ENCODE measurements at places on chromosomes 12 and 14. TPM values are rescaled to one million over a fixed set of nuclear protein-coding genes. Genes with fewer than 3 reads are reported as not detected.

Gene ARHGAP9
- total RNA-seq, result not detected

Gene P2RX7
- 1.2 TPM for total RNA-seq

Gene VDR
- 2.4 TPM for total RNA-seq

Gene MAP3K12
- 6.3 TPM for total RNA-seq

- no peak for DNase-seq
These were observed 507 bp upstream of the FKBP4 start for GRCh38 chr12:2794191-2794735.

GRCh38 chr12:64682572-64683277 lies 72.4 kb downstream of the RASSF3 start:
- DNase-seq, result peak; percentile 73

DNA sequence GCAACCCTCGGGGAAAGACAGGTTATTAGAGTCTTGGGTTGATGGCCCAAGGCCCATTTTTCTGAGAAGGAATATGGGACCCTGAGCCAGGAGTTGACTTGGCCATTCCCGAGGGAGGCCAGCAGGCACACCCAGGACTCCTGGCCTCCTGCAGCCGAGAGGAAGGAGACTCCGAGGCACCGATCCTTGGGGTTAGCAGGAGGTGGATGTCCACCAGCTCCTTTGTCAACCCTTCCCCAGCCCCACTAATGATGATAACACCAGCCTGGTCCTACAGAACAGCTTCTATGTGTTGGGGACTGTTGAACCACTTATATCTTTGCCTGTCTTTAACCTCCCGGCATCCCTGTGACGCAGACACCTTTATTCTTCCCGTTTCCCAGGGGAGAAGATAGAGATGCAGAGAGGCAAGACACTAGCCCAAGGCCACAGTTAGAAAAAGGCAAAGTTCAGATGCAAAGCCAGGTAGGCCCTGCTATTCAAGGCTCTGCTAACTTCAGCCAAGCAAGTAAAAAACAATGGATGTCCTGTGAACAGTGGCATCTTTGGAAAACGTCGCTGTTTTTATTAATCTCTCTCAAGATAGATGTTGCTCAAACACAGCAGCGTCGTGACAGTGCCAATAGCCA lies 767.3 kb upstream of the TBX3 start:
- DNase-seq, result no peak

GRCh38 chr14:73232984-73233383 lies 4.3 kb upstream of the PAPLN start:
- DNase-seq, result no peak

DNA sequence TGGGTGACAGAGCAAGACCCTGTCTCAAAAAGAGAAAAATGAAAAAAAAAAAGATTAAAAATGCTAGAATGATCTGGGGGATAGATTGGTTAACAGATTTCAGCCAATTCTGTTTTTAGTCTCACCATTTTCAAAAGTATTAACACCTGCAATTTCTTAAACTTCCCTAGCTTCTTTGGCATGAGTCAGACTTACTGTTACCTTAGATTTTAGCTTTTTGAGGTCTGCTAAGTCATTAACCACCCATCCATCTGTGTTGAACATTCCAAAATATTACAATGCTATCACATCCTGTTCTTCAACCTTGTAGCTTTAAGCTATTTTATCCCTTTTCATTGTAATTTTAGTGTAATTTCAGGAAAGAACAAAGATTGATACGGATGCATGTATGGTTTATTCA lies 59.3 kb downstream of the PPP1R13B start:
- no peak for DNase-seq

DNA sequence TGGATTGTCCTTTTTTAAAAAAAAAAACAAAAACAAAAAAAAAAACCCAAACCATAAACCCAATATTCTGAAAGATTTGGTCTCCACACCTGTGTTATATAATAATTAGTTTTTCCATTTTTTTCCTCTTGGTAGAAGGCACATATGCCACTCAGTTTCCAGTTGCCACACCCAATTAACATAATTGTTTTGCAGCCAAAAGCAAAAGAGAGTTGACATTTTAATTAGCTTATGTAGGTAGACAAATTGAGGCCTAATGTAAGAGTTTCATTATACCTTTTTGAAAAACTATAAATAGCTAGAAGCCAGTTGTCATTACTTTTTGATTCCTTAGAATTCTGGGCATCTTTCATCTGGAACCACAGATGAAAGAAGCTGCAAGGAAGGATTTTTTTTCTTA lies 21.0 kb downstream of the PTPN11 start:
- DNase-seq, result no peak

- DNase-seq, result no peak
These were observed 4.0 kb downstream of the SDR9C7 start for GRCh38 chr12:56930241-56930640.

GRCh38 chr14:47917344-47917954 lies 242.0 kb upstream of the MDGA2 start:
- DNase-seq, result no peak

DNA sequence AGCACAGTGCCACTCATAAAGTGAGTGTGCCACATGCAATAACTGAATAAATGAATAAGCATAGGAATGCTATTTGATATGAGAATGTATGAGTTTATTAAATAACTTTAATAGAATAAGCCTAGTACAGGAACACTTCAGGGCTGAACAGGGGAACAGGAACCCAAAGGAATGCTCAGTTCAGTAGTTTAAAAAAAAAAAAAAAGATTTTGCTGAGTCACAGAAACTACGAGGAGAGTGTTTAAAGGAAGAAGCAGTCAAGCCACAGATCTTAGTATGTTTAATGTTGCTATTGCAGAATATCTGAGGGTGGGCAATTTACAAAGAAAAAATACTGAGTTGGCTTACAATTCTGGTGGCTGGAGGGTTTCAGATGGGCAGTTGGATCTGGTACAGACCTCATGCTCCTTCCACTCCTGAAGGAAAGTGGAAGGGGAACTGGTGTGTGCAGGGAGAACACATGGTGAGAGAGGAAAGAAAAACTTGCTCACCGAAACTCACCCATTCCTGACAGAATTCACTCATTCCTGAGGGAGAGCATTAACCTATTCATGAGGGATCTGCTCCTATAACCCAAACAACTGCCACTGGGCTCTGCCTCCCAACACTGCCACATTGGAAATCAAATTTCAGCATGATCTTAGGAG lies 880.3 kb upstream of the MGAT4C start:
- peak; percentile 33 for DNase-seq

DNA sequence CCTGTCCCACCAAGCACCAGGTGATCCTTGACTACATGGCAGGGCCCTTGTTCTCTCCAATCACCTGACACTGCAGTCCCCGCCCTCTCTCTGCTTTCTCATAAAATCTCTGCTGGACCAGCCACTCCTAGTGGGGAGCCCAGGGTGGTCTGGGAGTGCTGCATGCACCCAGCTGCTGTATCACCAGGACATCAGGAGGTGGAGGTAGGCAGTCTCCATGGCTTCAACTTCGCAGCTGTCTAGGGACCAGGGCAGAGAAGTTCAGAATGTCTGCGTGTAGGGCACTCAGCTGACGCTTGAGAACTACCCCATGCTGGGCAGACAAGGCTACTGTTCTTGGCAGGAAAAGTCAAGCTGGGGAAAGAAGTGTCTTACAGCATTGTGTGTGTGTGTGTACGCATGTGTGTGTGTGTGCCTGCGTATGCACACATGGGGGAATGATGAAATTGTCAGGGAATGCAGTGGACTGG lies 2.6 kb downstream of the WSCD2 start:
- no peak for DNase-seq

GRCh38 chr12:6635856-6636531 lies at the start of gene LPAR5:
Gene LPAR5 (minus strand): TSS chr12:6635959. CDS start chr12:6621248, 14,711 bp downstream.
- DNase-seq, result no peak

DNA sequence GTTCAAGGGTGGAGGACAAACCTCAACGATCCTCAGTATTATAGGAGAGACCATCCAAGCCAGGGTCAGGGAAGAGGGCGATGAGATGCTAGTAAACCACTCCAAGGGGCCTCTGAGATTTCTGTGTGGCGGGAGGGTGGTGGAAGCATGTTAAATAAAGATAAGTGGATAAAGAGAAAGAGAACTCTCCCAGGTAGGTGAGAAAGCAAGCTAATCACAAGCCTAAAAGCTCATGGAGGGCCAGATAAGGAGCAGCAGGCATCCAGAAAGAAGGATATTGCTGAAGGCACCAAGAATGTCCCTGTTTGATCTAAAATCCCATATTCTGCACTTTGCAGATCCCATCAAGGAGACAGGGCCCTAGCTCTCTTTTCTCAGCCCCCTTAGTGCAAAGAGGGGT lies 48.3 kb upstream of the PARP11 start:
- no peak for DNase-seq

DNA sequence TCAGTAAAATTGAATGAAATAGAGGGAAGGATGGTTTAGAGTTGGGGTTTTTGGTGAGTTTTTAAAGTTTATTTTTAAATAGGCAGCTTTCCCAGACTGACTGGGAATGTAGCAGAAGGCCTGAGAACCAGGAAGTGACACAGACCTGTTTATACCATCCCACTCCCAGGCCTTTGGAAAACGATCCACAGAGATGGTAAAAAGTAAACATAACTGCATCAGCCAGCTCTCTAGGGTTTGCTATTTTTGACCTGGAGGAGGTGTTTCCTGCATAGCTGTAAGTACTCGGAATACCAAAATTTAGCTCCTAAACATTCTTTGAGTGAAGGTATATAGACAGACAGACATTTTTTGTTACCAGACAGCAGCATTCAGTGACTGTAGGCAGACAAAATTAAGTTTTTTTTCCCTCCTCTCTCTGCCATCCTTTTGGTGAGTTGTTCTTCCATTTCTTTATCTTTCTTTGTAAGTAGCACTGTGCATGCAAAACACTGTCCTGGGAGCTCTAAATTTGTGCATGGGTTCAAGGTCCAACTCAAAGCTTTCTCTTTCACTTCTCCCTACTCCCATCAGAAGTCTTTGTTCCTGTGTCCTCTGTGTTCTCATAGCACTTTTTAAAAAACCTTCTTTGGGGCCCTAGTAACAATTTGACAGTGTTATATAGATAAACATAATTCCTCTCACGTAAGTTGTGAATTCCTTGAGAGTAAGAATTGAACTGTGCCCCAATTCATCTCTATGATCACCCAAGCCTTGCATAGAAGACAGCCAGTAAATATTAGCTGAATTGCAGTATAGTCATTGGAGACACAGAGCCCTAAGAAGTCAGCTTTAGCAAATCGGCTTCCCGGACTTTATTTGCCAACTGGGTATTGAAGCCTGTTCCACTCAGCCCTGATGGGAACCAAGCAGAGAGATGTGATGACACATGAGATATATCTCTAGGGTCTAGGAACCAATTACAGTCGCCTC lies 37.4 kb downstream of the SUSD6 start:
- DNase-seq, result no peak

- DNase-seq, result no peak
These were observed 33.2 kb downstream of the NCKAP5L start for GRCh38 chr12:49794811-49795653.

DNA sequence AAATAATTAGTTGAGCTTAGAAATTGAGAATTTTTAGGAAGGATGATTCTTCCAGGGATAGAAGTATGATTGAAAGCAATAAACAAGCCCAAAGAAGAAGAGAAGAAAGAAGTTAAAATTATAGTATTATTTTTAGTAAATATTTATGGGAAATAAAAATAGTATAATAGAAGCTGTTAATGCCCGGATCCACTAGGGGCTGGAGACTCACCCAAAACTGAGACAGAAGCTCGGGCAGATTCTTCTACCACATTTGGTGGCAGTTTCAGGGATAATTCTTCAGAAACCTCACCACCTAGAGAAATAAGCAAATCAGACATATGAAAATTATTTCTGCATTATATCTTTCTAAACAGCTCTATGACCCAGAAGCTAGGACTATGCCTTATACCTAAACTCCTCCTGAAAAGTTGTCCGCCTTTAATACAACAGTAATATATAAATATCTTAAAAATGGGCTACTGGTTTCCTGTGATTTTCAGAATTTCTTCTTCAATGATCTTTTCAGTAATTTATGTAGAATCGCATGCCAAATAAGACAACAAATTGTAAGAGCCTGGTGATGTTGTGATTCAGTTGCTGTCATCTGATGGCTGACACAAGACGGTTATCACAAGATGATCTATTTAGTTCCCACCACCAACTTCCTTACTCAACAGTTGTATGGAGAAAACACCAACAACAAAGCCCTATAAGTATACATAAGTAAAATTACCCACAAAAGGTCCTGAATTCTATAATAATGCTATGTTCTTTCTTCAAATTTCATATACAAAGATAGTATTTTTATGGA lies 35.6 kb downstream of the A2M start:
- no peak for DNase-seq

DNA sequence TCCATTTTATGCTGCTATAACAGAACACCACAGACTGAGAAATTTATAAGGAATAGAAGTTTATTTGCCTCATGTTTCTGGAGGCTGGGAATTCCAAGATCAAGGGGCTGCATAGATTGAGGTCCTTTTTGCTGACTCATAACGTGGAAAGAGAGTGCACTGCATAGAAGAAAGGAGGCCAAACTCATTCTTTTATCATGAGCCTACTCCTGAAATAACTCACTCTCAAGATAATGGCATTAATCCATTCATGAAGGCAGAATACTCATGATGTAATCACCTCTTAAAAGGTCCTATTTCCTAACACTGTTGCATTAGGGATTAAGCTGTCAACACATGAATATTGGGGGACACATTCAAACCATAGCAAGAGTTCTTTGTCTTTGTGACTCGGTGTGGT lies 60.0 kb upstream of the FBXO33 start:
- no peak for DNase-seq

DNA sequence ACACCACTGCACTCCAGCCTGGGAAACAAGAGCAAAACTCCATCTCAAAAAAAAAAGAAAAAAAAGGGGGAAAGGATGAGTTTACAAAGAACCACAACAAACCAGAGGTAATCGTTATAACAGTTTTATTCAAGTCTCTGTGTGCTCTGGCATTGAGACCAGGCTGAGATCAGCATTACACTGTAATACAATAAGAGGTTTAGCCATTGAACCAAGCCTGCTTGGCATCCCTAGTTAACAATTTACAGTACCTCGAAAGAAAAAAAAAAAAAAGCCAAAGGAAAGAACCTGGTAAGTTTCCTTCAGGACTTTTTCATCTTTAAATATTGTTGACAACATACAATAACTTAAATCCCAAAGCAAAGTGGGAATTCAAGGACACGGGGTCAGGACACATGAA lies 80.7 kb downstream of the TTC9 start:
- no peak for DNase-seq

DNA sequence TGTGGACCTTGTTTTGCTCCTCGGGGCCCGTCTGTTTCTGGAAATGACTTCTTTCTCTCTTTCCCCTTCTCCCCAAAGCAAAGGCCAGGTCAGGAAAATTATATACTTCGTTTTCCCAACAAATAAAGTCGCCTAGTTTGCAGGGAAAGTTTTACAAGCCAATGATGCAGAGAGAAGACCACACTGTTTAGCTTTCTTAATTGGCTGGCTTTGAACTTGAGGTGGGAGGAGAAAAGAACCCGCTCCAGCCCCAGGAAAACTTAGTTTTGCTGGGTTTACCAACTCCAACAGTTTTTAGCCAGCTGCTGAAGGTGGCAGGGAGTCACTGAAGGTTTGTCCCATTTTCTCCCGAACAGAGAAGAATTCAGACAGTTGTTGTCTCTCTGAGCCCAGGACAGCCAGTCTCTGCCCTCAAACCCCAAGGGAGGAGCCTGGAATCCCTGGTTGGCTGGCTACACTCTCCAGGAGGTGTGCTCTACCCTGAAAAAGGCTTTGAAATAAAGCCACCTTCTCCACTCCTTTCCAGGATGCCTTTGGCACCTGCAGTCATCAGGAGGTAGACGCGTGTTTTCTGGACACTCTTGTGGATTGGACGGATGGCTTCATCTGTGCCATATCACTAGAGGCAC lies 24.8 kb downstream of the BCL11B start:
- DNase-seq, result no peak

Data from NCI-H460 (cell line).